Hindlimb muscle (tissue), 1 donor: ENCODE measurements at places on chromosomes 4 and X.

DNA sequence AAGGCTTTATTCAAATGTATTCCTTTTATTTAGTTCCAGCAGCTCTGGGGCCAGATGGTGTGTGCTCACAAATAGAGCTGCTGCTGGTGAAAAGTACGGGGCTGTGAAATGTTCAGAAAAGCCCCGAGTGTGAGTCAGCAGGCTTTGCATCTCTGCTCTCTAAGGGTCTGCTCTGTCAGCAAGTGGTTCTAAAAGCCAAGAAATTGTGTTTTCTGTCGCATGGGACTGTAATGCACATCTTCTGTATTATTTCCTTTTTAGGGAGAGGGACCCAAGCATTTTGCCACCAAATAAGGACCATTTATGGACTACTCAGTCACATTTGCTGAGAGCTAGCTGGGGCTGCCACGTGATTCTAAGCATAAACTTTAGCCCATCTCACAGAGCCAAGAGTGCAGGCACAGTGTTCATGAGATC is 82.9 kb upstream of the NHS start:
- DNase-seq, result peak; percentile 26

GRCh38 chrX:13491061-13491460 is 78.3 kb upstream of the EGFL6 start:
- no peak for DNase-seq

GRCh38 chrX:55151199-55151598 is 62.4 kb downstream of the PAGE2 start:
- DNase-seq, result no peak

DNA sequence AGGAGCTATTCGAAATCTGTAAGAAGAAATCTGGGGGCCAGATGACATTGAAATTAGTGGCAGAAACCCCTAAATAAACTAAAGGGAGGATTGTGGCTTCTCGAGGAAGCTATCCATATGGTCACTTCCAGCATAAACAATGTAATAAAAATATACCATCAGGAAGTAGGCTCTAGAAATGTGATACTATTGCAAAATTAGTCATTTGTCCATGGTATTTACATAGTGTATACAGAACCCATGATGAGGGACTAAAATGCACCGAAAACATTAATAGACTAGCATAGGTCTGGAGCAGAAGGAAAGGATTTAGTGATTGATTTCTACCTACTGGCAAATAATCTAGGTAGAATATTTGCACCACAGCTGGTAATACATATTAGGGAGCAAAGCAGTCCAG is 1344.0 kb downstream of the FSTL5 start:
- DNase-seq, result no peak

- no peak for DNase-seq
These were observed 57.2 kb downstream of the DIPK2B start for GRCh38 chrX:45143455-45143854.

DNA sequence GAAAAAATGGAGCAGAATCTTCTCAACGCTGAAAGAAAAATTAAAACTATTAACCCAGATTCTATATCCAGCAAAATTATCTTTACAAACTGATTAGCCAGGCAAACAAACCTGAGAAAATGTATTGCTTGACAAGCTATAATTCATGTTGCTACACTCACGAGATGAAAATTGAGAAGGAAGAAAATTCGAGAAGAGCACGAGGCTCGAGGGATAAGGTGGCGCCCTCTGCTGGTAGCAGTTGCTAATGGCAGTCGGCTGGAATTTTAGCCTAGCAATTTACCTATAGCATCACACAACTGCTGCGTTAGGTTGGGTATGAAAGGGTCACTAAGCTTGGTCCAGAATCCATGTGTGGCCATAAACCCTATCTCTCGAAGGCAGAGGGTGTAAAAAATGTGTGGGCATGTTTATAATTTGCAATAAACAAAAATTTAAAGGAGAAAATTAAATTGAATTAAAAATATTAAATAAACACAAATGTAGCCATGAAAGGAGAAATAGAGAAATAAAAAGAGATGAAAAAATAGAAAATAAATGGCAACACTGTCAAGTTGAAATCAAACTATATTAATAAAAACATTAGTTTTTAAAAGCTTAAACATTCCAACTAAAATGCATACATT is 126.6 kb downstream of the PPP4R3C start:
- DNase-seq, result peak; percentile 6

- no peak for DNase-seq
These were observed 1.4 kb downstream of the WDFY3 start for GRCh38 chr4:84964995-84965552.

GRCh38 chrX:118221270-118221669 is 104.7 kb upstream of the KLHL13 start:
- DNase-seq, result no peak

GRCh38 chrX:134520860-134521390 is 61.0 kb downstream of the HPRT1 start:
- DNase-seq, result peak; percentile 36

DNA sequence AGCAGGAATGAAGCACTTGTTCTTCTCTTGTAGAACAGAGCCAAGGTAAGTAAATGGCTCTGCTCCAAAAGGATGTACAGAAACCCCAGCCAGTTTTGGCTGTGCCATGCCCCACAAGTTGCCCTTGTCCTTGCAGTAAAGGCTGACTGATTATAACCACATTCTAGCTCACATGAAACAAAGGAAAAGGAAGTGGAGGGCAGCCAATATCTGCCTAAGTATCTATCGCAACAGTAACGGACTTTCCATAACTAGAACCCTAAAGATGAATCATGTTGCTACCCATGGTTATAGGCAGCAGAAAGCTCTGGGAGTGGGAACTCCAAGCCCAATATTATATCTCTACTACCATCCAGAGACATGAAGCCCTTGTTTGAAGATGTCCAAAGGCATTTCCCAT is 95.7 kb downstream of the COMMD8 start:
- no peak for DNase-seq

GRCh38 chr4:145818011-145818410 is 120.6 kb downstream of the ZNF827 start:
- DNase-seq, result no peak

- DNase-seq, result no peak
These were observed 82.9 kb downstream of the CLCN4 start for GRCh38 chrX:10239611-10240064.

GRCh38 chr4:101211146-101211553 is 136.2 kb downstream of the PPP3CA start:
- DNase-seq, result no peak

DNA sequence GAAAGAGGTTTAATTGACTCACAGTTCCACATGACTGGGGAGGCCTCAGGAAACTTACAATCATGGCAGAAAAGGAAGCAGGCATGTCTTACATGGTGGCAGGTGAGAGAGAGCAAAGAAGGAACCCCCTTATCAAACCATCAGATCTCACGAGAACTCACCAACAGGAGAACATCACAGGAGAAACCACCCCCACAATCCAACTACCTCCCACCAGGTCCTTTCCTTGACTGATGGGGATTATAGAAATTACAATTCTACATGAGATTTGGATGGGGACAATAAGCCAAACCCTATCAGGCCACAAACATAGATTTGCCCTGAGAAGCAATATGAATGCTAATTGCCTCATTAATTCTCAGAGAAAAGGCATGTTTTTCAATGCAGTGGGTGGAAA is 138.2 kb upstream of the RAPGEF2 start:
- no peak for DNase-seq

DNA sequence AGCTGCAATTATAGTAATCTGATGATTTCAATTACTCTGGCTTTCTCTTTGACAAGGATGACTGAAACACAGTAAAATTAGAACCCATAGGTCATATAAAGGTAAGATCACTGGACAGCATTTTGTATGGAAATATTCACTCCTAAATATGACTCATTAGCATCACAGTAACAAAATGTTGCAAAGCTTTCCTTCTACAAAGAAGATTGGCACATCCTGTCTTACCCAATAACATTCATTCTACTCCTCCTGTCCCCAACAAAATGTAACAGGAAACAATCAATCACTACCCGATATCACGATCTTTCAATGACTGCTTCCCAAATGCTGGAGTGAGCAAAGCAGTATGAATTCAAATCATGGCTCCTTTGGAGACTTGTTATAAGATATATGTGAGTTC is 95.3 kb downstream of the FANCB start:
- no peak for DNase-seq

GRCh38 chrX:108702530-108702929 is 33.8 kb downstream of the IRS4 start:
- DNase-seq, result no peak

GRCh38 chr4:112645541-112646329 is 8.8 kb downstream of the LARP7 start:
- no peak for DNase-seq

GRCh38 chrX:42771506-42772335 is 6.2 kb downstream of the PPP1R2C start:
- no peak for DNase-seq

- no peak for DNase-seq
These were observed 4.6 kb upstream of the SOWAHD start for GRCh38 chrX:119753639-119754257.

GRCh38 chr4:11715753-11716521 is 287.2 kb upstream of the HS3ST1 start:
- no peak for DNase-seq

- DNase-seq, result no peak
These were observed 314.3 kb upstream of the FGF13 start for GRCh38 chrX:139025816-139026215.

GRCh38 chrX:137432609-137433008 is 133.3 kb upstream of the ZIC3 start:
- no peak for DNase-seq

DNA sequence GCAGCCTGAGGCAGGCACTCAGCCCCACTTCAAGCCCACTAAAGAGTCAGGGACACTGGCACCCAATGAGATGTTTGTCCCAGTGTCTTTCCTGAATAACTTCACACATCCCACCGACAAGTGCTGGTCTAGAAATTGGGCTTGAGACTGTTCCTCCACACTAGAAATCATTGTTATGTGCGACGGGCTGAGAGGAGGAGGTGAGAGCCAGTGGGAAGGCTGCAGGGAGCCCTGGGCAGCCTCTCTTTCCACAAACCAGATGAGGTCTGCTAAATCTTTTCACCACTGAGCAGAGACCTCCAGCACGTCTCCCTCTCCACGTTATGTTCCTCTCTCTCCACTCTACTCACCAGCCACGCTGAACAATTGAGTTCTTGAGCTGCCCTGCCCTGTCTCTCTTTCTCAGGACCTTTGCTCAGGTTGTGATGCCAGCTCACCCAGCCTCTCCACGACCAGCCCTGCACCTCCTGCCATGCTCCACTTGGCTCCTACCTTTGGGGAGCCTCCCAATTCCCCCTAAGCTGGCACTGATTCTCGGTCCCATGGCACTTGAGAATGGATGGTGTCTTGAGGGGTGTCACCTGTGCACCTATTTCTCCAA is 8.4 kb downstream of the SCD5 start:
- no peak for DNase-seq

- DNase-seq, result no peak
These were observed 636.3 kb upstream of the FTHL17 start for GRCh38 chrX:31708116-31708515.

DNA sequence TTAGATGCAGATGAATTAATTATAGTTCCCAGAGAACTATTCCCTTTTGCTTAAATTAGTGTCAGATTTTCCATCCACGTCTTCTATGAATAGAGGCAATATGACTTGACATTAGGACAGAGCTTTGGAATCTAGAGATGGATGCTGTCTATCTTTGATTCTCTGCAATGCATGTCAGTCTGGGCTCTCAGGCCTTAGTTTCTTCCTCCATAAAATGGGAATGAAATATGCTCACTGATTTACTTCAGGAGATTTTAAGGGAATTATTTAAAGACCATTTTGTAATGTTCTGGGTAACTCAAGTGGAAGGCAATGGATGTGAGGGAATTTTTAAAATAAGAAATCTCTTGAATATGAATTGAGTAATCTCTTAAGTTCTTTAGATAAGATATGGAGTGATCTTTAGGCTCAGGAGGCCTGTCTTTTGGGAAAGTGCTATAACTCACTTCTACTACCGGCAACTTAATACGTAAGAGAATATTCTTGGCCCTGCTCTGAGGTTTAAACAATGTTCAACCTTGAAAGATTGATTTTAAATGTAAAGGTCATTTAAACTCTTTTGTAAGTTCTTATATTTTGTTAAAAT is 29.0 kb downstream of the MGST2 start:
- no peak for DNase-seq

DNA sequence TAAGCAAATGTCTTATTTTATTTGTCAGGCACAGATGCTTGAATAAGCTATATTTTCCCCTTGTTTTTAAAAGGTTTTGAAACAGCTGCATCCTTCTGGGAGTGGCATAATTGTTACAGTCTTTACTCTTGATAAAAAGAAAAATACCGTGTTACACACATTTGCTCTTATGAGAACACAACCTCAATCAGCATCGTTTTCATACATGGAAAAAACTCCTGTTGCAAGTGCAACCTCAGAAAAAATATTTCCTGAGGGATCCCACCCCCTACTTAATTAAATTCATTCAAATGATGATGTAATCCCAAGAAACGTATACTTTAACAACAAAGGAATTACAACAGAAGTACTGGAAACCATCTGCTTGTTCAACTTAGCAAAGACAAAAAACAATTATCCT is 58.6 kb downstream of the SMAD1 start:
- no peak for DNase-seq

GRCh38 chr4:124030147-124030546 is 633.6 kb downstream of the SPRY1 start:
- peak; percentile 78 for DNase-seq

- peak; percentile 42 for DNase-seq
These were observed 221.5 kb downstream of the PCDH18 start for GRCh38 chr4:137310593-137311490.

DNA sequence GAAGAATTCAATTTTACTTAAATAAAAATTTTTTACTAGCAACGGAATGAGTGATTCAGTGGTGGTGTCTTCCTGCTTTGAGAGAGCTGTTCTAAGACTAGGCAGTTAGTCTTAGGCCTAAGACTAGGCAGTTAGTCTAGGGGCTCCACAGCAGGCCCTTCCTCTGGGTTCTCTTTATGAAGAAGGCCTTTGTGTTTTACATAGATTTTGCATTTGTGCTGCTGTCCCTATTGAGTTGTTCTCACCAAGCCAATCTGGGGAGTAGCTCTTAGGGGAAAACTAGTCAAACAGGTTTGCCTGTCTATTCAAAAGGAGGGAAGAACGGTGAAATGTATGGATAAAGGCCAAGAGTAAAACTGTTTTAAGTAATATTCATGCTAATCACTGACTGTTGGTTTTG is 7.6 kb downstream of the UGT8 start:
- DNase-seq, result no peak

DNA sequence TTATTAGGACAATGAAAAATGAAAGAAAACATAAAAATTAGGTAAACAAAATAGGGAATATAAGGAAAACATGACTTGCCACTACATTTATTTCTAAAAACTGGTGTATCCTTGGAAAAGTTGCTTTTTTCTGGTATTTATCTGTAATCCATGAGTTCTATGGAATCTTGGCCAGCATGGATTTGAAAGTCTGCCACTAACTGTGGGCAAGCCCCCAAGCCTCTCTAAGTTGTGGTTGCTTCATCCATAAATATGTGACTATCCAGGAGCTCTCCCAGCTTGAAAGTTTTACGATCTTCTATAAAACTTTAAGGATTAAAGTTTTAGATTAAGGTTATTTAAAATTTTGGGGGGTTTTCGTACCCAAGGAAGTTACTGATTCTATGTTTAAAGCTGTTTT is 21.8 kb downstream of the RPS6KA3 start:
- peak; percentile 45 for DNase-seq
